Stimulated activated CD4-positive, alpha-beta T cell treated with anti-CD3 and anti-CD28 coated beads, Interleukin-1b, Interleukin-23, amount 100 ng/mL, for 1 hour (primary cell): ENCODE measurements at places on chromosomes 7 and 10.

- DNase-seq: no peak
Observed at GRCh38 chr7:47737601-47738000, 155.7 kb upstream of the TNS3 start.

DNA sequence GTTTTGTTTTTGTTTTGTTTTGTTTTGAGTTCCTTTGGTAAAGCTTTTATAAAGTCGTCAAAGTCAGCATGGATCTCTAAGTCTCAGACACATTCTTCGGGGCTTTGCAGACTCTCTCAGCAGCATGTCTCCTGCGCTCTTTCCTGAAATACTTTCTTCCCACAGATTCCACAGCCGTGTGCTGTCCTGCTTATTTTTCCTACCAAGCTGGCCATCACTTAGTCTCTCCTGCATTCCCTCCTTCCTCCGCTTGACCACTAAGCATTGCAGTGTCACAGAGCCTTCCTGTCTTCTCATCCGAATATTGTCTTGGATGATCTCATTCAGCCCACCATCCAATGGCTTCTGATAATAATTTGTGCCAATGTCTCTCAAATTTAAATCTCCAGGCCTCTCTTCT, 434.3 kb upstream of the C7orf33 start:
- DNase-seq: no peak

DNA sequence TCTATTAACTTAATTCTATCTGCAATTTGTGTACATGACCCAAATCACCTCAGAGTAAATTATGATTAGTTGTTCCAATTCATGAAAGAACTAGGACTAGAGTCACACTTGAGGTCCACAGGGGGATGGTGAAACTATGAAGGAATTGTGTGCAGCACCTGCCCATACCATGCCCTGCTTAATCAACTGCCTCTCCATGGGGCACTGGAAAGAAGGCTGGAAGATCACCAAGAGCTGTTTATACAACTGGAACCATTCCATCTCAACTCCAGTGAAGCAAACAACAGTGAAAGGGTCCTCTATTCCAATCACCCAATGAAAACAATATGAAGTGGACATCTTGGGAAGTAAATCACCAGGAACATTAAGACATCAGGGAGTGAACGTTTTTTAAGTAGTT, 98.7 kb upstream of the SEMA3D start:
- DNase-seq: no peak

GRCh38 chr7:131057794-131058070, 269.9 kb upstream of the MKLN1 start:
- DNase-seq: no peak

GRCh38 chr7:45072131-45073030, 16.4 kb downstream of the NACAD start:
- no peak for DNase-seq

GRCh38 chr10:91598211-91598977, 34.5 kb downstream of the PPP1R3C start:
- DNase-seq: no peak

GRCh38 chr10:68332259-68333057, at the start of gene PBLD:
PBLD (minus strand) TSS chr10:68332928; CDS start chr10:68306844, 26,084 bp downstream.
- DNase-seq: peak; percentile 31

GRCh38 chr10:46550795-46551700, 5.4 kb downstream of the GPRIN2 start:
- DNase-seq: no peak
